Mesenteric fat pad (tissue), 1 donor: ENCODE measurements at places on chromosomes 16 and 17.

DNA sequence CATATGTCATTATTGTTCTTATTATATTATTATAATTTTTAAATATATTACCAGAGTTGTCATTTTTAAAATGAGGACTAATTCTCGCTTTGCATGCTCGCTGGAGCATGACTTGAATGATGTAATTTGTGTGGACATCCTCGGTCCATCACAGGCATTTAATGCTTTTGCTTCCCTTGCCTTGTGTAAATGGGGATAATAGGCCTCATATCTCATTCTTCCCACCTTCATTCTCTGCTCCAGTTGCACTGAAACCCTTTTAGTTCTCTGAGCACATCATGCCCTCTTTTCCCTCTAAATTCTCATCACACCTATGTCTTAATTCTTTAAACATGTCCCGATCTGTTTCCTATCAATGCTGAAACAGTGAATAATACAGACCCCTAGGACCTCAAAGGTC, 285.4 kb downstream of the HS3ST4 start:
- no peak for DNase-seq

DNA sequence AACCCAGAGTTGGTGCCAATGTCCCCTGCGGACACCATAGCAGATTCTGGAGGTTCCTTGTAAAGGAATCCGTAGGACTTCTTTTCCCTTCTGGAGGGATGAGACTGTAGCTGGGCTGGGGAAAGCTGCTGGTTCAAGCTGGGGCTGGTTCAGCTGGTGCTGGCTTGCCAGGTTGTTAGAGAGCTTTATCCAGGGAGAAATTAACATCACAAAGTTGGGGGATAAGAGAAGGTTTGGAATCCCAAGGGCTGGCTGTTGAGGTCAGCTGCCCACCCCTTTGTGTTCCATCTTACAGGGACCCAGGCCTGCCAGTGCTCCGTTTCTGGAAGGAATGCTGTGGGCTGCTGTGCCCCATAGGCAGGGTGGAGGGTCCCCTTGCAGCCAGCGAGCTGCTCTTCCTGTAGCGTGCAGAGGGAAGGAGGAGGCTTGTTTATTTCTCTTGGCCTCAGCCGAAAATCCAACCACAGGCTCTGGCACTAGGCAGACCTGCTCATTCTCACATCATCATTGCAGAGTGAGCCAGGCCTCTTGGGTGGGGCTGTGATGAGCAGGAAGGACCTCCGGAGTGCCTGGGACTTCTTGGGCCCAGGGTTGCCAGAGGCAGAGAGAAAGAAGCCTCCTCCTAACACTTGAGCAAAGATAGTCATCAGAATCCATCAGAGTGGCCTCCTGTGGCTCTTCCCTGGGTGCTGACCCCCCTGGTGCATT, 251.1 kb downstream of the SEC14L1 start:
- no peak for DNase-seq

- DNase-seq: no peak
Observed at GRCh38 chr17:3558603-3559269, 1.1 kb upstream of the TRPV3 start.

- no peak for DNase-seq
Observed at GRCh38 chr16:22264786-22265185, 32.4 kb upstream of the POLR3E start.

DNA sequence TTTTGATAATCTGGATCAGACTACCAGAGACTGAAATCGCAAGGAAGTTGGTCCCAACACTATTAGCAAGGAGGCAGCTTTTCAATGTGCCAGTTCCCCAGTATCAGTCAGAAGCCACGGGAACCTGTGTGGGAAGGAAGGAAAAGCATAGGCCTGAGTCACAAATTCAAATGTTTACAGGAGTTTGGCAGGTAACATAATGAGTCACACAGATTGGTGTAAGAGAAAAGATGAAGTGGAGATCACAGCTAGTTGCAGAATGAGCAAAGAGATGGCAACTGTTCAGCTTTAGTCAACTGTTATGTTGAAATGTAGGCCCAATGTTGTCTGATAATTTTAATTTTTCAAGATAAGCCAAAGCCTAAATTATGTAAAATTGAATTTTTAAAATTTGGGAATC, 28.1 kb upstream of the ITGA2B start:
- DNase-seq: no peak

DNA sequence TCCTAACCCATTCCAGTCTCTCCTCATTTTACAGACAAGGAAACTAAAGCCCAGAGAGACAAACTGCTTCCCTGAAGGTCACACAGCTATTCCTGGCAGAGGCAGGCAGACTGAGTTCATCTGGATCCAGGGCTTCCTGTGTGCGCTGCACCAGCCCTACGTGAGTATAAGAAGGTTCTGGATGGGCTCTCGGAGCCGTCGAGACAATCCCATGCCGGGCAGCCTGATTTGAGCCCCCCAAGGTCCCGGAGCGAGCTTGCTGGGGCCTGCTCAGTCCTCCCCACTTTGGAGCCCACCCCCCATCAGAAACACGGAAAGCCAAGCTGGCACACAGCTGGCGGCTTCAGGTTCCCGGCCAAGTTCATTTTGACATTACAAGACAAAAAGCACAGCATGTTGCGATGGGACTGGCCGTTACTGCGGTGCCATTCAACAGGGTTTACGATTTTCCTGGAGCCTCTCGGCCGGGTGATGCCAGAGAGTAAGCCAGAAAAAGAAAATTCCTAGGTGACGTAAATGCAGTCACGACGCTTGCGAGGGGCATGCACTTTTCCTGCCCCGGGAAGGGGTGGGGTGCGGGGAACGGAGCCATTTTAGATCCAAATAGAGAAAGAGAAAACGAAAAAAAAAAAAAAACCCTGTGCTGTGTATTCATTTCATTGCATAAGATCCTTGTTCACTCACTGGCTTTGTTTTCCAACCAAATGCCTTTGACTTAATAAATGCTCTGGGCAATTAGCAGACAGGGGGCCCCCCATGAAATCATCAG, 167.1 kb upstream of the FOXF1 start:
- DNase-seq: no peak

DNA sequence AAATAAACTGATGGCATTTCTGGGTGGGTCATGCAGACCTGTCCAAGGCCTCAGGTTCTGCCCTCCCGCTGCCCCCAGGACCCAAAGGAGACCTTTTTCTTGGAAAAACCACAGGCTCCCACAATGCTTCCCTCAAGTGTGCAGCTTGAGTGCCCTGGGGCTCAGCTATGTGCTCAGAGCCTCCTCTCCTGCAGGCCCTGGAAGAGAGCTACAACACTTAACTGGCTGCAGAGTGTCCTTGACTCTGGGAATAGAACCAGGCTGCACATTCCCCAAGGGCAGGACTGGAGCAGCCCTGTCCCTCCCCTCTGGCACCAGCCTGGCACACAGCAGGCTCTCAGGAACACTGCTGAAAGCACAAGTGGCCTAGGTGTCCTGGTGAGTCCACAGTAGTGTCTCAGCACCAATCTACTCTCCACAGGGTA, 4.8 kb upstream of the SREBF1 start:
- DNase-seq: no peak

- peak; percentile 100 for DNase-seq
Observed at GRCh38 chr17:78840780-78841611, at the start of gene USP36. Gene USP36 (minus strand): TSS chr17:78840814. CDS start chr17:78836363, 4,451 bp downstream.

- no peak for DNase-seq
Observed at GRCh38 chr16:87371261-87371866, 12.2 kb downstream of the FBXO31 start.

- DNase-seq: no peak
Observed at GRCh38 chr16:90018652-90019542, at the start of gene DBNDD1. Gene DBNDD1 (minus strand): TSS chr16:90019456. CDS start chr16:90019341, 115 bp downstream.

DNA sequence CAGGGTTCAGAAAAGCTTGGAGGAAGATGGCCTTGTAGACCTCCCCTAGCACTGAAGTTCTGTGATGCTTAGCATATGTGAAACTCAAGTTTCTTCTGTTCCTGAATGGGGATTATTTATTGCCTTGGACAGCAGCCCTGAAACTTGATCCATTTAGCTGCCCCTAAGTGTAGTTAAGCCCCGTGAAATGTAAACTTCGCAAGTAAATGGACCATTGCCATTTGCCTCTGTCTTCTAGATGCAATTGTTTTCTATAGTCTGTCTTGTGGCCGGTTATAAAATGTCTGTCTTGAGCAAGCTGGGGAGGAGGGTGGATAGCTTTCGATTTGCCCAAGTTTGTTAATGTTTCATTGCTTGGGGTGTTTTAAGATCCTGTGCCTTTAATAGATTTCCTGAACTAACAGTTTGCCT, 261.8 kb downstream of the CDH13 start:
- DNase-seq: no peak

GRCh38 chr16:53964145-53964790, 260.3 kb downstream of the FTO start:
- DNase-seq: no peak

DNA sequence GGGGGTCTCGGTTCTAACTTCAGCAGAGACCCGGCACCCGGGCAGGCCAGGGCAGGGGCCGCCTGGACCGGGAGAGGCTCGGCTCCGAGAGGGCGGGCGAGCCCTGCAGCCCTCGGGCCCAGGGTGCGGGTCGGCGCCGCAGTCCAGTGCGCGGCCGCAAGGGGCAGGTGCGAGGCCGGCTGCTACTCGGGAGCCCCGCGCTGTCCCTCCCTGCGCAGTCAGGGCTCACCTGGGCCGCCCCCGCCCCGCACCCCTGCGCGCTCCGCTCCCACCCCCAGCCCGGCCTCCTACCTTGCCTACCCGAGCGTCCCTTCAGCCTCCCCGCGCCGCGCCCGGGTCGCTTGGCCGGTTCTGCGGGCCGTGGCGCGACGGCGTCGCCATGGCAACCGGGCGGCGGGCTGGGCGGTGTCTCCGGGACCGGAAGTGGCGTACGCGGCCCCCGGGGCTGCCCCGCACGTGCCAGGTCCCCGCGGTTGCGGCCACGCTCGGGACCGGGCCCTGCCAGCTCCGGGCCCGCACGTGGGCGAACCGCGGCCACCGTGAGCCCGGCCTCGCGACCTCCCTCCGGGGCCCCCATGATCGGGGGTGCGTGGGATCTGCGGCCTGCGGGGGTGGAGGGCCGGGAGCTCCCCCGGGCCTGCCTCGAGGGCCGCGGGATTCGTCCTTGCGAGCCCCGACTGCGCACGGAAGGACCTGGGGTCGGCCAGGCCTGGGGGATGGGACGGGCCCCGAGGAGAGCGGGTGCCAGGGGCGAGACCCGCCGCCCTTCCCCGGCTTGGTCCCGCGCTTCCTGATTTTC, at the start of gene CYB561:
Gene CYB561, minus strand, starts transcription at position 353 of the 799 bp plus-strand sequence. CDS start 8,759 bp downstream, outside the sequence.
- DNase-seq: peak; percentile 95

DNA sequence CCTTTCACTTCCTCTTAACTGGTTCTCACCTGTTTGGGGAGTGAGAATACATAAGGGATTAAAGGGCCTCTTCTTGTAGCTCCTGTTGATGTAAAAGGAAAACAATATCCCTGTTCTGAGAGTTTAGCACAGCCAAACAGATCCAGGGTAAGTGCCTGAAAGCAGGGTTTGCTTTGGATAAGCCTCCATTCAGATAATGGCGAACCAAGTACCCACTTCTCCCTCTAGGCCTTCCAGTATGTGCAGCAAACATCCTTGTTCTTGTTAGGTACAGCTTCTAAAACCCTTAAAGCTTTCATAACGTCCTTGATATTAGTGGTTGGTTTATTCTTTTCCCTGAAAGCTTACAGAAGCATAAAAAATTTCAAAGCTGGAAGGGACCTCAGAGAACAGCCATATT, 130.6 kb upstream of the DNAH9 start:
- DNase-seq: no peak

DNA sequence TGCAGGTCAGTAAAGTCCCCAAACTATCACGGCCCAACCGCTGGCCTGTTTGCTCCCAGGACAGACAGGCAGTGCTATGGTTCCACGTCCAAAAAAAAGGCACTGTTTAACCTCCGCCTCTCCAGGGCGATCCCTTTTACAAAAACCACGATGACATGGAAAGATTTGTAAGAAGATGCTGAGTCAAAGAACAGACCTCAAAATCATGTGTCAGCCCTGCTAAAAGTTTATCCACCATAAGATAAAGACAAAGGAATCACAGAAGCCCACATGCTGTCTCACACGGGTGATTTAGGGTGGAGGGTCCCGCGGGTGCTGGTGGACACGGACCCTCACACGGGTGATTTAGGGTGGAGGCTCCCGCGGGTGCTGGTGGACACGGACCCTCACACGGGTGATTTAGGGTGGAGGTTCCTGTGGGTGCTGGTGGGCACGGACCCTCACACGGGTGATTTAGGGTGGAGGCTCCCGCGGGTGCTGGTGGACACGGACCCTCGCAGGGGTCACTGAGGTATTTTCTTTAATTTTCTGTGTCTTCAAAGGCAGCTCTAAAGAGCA, 117.2 kb upstream of the METRNL start:
- DNase-seq: peak; percentile 41

DNA sequence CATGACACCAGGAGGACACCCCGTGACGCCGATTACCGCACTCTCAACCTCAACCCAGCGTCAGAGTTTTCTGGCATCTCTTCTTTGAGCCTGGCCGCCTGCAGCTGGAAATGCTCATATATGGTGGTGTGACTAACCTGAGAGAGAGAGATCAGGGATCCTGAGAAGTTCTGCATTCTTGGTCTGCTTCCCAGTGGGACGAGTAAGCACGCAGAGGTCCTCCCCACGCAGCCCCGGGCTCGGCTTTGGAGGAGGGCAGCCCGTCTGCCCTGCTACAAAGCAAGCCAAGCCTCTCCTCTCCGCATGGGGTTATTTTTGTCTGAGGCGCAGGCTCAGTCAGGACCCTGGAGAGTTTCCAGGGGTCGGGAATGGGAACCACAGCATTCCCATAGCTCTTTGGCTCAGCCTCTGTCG, 16.5 kb downstream of the CRISPLD2 start:
- DNase-seq: no peak

DNA sequence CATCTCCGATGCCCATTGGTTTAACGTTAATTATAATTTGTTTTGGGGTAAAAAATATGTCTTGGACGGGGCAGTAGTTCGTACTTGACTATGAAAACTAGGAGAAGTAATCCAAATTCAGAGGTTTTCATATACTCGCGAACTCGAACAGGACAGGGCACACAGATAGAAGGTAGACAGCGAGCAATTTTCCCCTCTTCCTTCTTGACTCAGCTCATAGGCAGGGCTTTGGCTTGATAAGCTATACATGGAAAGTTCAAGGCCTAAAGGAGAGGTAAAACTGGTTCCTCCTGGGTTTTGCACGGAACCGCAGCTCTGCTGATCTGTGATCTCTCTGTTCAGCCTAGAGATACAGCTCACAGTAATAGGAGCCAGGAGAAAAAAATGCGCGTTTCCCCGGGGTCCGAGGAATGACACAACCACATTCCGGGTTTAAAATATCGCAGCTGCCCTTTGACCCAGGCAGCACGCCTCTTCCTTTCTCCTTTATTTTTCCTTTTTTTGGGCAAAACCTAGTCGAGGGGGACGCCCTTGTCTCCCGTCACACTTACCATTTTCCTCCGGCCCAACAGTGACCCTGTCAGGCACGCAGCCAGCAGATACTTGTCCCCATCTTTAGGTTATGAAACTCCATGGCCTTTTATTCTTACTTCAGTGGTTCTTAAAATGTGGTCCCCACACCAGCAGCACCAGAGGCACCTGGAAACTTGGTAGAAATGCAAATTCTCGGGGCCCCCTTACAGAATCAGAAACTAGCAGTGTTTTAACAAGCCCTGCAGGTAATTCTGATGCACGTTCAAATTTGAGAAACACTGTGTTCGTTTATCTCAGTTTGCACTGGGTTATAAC, 1.7 kb upstream of the LASP1 start:
- DNase-seq: no peak
